ENCODE measurements at places on chromosomes 1 and 21. TPM values are rescaled to one million over a fixed set of nuclear protein-coding genes. Genes with fewer than 3 reads are reported as not detected.

DNA sequence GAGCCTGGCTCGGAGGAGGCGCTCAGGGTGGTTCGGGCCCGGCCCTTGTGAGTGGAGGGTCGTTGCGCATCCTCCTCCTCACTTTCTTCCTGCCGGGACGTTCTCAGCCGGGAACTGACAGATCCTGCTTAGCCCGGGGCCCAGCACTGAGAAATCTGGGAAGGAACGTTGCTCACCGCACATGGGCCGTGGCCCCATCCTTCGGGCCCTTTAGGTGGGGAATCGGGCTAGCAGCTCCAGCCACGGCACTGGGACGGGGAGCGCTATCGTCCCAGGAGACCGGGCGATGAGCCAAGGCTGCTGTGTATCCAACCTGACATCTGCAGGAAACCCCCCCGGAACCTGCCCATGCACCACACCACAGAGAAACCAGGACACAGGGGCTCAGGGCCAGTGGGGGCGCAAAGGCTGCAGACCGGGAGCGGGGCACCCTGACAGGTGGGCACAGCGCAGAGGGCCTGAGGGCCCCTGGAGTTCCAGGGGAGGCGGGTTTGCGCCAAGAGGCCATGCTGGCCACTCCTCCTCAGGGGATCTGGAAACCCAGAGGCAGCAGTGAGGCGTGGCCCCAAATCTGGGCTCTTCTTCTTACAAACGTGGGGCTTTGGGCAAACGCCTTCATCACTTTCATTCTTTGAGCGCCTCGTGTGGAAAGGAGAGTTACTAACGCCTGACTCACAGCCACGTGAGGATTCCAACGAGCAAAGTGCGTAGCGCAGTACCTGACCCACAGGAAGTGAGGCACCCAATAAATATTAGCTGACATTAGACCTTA lies at the start of gene SH2D5:
TSS of gene SH2D5 (minus strand) at position 116 of the 772 bp plus-strand sequence. CDS start 4,659 bp downstream, outside the sequence.
- no peak for DNase-seq

DNA sequence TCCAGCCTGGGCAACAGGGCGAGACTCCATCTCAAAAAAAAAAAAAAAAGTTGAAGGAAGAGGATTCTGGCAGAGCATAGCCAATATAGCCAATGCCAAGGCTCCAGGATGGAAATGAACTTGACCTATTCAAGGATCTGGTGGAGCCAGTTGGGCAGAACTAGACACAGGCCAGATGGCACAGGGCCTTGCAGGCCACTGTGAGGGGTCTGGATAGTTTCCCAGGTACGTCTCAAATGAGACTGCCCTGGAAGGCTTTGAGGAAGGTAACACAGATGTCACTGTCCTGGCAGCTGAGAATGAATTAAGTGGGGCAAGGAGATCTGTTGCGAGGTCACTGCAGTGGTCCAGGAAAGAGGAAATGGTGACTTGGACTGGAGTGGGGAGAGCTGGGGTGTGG lies 12.0 kb upstream of the ARHGEF19 start:
- no peak for DNase-seq

DNA sequence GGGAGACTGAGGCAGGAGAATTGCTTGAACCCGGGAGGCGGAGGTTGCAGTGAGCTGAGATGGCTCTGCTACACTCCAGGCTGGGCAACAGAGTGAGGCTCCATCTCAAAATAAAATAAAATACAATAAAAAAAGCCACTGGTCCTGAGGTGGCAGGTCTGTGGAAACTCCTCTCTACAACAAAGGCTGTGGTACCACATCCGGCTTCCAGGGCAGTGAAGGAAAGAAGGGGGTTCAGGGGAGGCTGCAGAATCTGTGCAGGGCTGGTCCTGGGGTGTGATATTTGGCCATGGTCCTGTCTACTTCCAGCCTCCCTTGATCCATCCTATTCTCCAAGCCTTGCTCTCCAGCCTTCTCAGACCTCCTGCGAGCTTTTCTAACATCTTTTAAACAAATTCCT lies 731 bp upstream of the ZNF683 start:
- DNase-seq = no peak

DNA sequence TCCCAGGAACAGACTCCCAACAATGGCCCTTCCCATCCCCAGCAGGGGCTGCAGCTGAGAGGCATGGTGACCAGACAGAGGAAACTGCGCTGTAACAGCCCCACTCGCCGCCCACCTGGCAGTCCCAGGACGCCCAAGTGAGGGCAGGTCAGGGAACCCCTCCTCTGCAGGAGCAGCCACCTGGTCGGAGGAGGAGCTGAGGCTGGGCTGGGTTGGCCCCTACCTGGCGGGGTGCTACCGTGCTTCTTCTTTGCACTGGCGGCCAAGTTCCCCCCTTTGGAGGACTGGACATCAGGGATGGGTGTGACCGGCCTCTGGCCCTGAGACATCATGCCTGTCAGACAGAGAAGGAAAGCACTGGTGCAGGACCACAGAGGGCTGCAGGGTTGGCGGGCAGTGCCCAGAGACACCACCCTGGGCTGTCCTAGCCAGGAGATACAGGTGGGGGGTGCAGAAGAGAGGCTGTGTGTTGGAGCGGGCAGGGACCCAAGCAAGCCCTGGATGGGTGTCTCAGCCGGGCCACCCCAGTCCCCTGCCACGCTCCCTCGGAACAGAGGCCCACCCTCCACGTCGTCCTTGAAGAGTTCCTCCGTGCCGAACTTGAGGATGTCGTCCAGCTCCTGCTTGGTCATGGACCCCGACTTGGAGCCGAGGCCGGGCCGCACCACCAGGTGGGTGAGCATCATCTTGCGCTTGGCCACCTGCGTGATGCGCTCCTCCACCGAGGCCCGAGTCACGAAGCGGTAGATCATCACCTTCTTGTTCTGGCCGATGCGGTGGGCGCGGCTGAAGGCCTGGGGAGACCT lies 51.6 kb downstream of the CHD5 start:
- peak; percentile 52 for DNase-seq

DNA sequence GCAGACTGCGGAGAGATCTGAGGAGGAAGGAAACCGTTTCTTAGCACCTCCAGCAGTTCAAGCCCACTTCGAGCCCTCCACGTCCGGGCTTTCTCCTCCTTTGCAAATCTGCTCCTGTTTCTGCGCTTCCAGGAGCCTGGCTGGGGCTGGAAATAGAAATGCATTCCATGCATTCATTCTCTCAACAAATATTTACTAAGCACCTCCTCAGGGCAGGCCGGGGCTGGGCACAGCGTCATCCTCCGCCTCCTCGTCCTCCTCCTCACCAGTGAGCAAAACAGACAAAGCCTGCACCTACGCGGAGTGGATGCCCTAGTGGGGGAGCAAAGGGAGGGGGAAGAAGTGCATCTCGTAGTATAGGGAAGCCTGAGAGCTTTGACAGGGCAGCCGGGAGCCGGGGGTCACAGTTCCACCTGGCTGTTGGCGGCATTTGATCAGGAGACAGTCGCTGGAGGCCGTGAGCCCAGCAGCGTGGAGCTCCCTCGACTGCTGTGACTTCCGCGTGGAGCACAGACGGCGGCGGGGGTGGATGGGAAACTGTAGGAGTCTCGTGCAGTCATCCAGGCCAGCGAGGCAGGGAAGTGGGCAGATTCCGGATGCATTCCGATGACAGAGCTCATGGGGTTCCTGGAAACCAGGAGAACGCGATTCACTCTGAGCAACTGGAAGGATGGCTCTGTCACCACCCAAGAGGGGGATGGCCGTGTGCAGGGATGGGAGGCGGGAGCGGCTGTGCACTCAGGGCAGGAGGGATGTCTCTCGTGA lies 93.5 kb downstream of the SIK1 start:
- peak; percentile 36 for DNase-seq

- DNase-seq = no peak
Measured at GRCh38 chr1:32060914-32061313, 11.8 kb upstream of the TMEM39B start.

DNA sequence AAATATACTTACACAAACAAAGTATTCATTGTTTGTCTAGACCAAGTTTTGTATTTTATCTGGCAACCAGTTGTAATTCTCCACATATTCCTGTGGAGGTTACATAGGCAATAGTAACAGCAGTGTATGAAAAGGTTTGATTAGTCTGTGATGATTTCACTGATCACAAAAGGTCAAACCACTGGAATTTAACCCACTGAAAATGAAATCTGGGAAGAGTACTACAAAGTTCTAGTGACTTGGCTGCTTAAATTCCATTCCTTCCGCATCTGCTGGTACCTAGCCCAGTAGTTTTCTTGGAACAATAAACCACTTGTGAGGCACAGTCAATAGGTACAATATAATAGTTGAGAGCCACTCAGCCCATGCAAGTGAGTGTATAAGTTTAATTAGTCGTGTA lies 205.4 kb downstream of the NFIA start:
- DNase-seq = no peak

DNA sequence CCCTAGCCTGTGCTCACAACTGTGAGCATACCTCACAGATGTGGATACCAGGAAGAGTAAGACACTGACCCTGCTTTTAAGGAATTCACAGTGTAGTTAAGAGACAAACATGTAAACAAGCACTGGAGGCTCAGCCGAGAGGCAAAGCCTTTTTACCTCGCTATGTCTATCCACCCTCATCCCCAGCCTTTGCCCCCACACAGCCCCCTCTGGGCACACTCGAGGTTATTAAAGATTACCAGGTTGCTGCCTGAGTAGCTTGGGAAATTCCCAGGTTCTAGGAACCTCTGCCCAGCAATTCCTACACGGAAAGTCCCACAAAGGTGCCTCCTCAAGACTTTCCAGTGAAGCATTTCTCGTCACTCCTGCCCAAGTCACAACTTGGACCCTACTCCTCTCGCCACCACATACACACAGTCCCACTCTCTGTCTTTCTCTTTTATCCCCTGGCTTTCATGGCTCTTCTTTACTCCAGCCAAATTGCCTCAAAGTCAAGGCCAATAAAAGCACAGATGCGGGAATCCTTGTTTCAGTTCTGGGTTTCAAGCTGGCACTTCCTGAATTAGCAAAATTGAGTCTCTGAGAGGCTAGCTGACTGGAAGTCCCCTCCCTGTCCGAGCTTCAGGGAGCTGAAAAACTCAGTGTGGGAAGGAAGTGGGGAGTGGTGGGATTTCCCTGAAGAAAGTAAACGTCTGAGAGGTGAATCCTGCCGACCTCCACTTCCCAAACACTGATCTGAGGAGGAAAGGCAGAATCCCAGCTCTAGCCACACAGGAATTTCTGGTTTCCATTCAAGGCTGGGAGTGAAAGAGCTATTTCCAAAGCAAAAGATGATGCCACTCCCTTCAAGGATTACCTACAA lies 7.6 kb downstream of the DENND2D start:
- no peak for DNase-seq

GRCh38 chr1:192272732-192273131 lies 44.1 kb upstream of the RGS21 start:
- no peak for DNase-seq

DNA sequence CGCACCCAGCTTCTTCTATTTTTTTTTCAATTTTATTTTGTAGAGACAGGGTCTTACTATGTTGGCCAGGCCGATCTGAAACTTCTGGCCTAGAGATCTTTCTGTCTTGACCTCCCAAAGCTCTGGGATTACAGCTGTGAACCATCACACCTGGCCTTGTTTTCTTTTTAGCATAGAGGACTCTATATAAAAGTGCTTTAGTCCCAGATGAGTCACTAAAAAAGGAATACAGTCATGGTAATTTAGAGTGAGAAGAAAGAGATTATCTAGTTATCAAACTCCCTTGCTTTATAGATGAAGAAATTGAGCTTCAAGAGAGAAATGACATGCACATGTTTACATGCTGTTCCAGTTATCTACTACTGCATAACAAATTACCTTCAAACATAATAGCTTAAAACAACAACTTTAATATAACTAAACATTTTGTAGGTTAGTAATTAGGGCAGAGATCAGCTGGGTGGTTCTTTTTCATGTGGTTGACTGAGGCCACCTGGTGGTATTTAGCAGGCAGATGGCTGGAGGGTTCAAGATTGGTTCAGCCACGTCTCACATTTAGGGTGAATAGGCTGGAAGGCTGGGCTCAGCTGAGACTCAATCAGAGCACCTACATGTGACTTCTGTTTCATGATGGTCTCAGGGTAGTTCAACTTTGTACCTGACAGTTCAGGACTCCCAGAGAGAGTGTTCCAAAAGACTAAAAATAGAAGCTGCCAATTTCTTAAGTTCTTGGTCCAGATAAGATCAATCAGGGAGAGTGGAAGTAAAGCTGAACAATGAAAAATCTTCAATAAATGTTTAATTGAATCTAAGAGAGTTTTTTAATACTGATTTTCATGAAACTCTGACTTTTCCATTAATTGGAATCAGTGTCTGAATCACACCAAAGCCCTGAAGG lies 16.9 kb upstream of the MTF2 start:
- DNase-seq = peak; percentile 72

GRCh38 chr21:32916522-32917099 lies 109.1 kb upstream of the OLIG2 start:
- DNase-seq = no peak

DNA sequence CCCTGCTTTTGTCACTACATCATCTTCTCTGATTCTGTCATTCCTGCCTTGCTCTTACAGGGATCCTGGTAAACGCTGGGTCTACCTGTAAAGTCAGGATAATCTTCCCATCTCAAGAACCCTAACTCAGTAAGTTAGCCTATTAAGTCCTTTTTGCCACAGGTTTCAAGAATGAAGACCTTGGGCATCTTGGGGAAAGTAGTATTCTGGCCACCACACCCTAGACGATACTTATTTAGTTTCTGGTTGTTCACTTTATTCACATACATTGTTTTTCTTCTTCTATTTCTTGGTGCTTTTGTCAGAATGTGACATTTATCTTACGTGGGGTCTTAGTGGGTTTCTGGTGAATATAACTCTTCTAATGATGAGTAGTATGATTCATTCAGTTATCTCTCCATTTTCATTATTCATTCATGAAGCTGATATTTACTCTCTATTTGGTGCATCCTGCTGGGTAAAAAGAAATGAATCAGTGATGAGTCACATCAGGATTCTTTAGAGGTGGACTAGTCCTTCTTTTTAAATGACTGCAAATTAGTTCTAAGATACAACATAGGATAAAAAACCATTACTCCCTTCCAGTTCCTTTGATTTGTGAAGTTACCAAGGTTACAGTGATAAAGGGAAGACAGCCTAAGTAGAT lies 514.4 kb upstream of the B3GALT2 start:
- DNase-seq = no peak

DNA sequence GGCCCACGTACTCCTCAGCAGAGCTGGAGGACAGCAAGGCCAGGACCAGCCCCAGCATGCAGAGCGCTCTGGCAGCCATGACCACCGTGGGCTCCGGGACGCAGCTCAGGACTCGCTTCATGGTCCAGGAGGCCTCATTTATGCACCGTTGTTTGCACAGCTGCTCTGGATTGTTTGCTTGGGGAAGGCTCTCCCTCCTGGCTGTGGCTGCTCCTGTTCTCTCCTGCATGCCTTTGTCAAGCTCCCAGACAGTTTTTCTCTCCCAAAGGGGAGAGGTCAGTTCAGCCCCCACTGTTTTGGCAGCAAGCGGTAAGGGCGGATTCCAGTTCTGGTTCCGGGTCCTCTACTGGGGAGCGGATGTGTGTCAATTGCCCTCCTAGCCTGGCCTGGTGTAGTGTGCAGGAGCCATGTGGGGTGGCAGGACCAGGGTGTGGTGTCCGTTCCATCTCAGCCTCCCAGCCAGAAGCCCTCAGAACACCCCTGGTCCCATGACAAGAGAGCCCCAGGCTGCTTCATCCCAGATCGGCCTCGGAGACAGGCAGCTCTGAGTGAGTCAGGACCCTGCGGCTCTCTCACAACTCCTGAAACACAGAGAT lies at the start of gene TFF3:
TSS of gene TFF3 (minus strand) at position 114 of the 596 bp plus-strand sequence. CDS start at position 79, 35 bp downstream.
- DNase-seq = peak; percentile 79

MYOM3 gene
- 2.6 TPM for total RNA-seq

OBSCN gene
- 7.5 TPM for total RNA-seq

ARMH1 gene
- total RNA-seq = 2.3 TPM

RAB42 gene
- total RNA-seq = 3.8 TPM

FCRL6 gene
- 0.41 TPM for total RNA-seq

FAM151A gene
- total RNA-seq = 25.1 TPM

LMOD1 gene
- 11.6 TPM for total RNA-seq

Data from mucosa of descending colon (tissue), 3 donors.